NCI-H446 treated with DMSO at 0.1 percent for 48 hours (cell line): ENCODE measurements at places on chromosomes 16 and 17.

DNA sequence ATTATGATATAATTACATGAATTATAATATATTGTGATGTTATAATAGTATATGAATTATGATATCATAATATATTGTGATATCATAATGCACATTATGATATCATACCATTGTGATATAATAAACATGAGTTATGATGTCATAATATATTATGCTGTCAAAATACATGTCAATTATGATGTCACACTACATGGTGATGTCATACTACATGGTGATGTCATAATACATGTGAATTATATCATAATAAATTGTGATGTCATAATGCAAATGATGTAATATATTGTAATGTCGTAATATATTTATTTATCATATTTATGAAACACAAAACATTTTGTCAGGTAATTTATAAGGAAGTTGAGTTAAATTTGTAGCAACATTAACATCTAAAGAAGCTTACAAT, 1950.1 kb downstream of the TP53TG3F start:
- DNase-seq, result no peak

DNA sequence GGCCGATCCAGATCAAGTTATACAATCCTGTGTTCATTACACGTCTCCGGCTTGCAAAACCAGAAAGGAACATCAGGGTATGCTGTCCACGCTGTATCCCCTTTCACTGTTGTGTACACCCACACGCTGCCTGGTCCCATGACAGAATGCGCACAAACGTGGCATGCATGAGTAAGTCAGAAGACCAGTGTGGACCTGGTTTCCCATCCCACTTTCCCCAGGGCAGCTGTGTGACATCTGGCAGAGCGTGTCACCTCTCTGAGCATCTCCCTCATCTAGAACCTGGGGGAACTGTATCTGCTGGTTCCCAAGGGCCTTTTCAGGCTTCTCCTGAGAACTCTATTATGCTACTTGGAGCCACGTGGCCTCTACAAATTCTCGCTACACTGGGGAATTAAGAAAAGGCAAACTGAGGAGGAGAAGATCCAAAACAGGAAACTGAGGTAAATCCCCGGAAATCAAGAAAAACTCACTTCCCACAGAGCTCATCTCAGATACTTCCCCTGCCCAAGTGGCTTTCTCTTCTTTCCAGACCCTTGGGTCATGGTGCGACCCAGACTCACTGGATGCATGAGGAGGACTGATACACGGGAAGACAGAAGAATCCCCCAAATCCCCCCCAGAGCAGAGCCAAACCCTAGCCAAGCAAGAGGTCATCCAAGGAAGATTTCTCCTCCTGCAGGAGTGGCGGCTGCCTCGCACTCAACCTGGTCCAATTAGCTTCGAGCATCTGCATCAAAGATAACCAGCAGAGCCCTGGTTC, 139.3 kb downstream of the GAS7 start:
- DNase-seq, result no peak

GRCh38 chr17:76554131-76554530, 14.3 kb downstream of the PRCD start:
- DNase-seq, result peak; percentile 70

DNA sequence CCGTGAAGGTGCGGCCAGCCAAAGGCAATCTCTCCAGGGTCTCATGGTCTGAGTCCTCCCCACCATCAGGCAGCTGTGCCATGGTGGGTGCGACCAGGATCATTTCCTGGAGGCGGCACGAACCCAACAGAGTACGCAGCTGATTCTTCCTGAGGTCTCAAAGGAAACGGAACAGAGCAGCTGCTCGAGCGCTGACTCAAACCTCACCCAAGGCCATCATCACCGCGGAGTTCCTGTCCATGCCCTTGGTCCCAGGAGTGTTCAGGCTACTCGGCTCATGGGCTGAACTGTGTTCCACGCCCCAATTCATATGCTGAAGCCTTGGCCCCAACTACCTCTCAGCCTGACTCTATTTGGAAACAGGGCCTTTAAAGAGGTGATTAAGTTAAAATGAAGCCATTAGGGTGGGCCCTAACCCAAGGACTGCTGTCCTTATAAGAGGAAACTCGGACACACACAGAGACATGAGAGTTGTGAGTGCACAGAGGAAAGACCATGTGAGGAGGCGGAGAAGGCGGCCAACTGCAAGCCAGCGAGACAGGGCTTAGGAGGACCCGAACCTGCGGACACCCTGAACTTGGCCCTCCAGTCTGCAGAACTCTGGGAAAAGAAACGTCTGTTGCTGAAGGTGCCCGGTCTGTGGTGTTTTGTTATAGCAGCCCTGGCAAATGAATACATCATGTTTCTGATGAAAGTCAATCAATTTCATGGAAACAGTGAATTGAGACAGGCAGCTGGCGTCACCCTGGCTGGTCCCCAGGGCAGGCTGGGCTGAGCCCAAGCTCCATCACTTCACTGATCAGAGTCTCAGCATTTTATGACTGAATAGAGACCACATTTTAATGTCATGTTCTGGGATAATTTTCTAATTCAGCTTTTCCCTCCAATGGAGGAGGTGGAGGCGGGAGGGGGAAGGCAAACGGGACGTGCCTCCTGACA, 13.7 kb downstream of the MXRA7 start:
- no peak for DNase-seq

DNA sequence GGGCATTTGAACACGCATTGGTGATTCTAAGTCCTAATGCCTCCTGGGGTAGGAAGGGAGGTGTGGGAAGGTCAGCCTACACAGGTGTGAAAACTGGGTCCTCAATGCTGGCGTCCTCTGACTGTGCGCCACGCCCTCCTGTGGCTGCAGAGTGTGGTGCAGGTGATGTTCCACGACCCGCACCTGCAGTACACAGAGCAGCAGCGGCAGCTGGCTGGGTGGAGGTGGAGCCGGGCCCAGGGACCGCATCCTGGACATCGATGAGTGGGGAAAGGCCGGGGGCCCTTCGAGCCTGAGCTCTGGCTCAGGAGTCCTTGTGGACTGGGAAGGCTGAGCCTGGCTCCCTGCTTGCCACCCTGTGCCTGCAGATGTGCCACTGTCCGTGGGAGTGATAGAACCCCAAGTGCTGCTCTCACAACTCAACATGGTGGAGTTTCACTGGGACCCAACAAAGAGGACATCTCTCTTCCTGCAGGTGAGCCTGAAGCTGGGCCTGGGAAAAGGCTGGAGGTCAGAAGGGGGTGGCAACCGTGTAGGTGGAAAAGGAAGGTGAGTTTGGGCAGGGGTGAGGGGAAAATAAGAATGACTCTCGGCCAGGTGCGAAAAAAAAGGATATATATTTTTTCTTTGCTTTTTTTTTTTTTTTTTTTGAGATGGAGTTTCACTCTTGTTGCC, 14.0 kb upstream of the STAC2 start:
- DNase-seq, result no peak

- no peak for DNase-seq
Observed at GRCh38 chr16:87956365-87957231, 5.4 kb downstream of the BANP start.

DNA sequence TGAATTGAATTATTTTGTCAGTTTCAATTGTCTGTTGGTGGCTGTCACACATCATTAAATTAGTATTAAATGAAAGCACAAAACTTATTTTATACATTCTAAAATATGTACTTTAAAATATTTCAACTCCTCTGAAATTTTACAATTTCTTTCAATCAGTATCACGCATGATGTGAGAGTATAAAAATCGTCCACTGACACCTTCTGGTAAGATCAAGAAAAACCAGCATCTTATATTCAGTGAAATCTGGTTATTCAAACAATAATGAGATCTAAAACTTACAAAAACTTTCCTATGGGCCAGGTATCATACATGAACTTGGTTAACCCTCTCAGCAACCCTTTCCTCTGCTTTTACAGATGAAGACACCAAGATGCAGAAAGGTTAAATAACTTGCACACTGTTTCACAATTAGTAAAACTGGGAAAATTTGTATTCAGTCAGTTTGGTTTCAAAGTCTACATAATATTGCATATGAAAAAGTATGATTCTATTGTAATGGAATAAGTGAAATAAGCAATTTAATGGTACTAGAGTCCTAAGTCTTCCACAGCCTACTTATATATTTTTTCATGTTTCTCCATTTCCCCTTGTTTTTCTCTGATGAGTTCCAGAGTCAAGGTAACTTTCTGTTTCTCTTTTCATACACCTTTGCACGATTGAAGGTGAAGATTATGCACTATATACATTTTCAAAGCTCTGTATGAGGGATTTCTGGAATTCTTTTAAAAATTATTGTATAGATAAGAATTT, 58.7 kb downstream of the EFCAB5 start:
- no peak for DNase-seq
